CD4-positive, alpha-beta T cell treated with Interleukin-15 for 1 hour (primary cell): ENCODE measurements at places on chromosomes 1 and 21.

DNA sequence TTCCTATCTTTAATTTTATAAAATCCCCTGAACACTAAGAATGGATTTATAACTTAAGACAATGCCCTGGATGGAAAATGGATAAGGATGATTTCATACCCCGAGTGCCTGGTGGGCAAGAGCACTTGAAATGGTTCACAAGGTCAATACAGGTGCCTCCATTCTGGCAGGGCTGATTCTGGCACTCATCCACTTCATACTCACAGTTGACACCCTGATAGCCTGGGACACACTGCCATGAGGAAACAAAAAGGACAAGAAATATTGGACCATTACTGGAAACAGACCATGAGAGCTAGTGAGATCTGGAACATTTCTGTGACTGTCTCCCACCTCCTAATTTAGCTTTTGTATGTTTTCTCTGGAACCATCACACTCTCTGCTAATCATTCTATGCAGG lies 39.1 kb upstream of the ADAM30 start:
- no peak for DNase-seq

DNA sequence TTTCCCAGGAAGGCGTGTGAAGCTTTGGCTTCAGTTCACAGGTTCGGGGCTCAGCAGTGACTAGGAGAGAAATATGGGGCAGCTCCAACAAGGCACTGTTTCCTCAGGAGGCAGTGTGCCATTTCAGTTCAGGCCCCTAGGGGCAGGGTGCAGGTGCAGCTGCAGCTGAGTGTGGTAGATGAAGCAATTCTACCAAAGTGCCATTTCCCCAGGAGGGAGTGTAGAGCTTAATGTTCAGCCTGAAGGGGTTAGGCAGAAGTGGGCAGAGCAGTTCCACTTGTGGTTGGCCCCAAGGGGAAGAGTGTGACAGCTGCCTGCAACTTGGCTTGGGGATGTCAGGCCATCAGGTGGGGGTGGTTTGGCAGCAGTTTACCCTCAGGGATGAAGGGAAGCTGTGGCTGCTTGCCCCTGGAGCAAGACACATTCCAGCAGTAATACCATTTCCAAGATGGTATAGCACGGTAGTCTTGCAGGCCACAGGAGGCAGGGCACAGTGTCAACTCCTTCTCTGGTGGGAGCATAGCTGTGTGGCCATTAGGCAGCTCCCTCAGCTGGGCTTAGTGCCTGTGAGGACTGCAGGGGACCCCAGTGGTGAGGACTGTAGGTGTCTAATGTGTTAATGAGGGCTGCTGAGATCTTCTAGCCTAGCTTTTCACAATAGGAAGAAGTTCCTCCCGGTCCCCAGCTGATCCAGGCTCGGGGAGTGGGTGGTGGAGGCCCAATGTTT lies 34.7 kb downstream of the RGSL1 start:
- peak; percentile 21 for DNase-seq

DNA sequence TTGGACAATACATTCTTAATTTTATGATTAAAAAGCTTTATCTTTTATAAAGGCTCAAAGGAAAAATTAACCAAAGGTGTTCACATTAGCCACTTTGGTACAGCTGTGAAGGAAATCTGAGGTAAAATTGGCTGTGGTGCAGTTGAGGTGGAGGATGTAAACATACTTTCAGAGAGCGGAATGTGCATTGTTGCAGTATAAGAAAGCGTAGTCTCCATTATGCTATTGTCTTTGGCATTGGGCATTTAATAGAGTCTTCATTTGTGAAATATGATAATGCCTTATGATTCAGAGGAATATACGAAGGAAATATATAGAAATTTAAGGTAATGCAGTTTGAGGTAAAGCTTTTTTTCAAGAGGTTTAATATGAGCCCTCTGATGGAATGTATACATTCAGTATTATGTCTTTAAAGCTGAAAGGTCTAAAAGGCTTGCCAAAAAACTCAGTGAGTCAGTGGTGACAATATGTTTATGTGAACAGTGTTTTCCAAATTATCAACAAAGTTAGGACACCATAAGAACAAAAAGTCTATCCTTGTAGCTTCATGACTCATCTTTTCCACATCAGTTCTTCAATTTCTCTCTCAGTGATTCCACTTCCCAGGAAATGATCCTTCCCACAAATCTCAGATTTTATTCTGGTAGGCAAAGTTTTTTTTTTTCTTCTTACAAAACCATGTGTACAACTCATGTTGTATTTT lies 26.9 kb upstream of the DDR2 start:
- no peak for DNase-seq

DNA sequence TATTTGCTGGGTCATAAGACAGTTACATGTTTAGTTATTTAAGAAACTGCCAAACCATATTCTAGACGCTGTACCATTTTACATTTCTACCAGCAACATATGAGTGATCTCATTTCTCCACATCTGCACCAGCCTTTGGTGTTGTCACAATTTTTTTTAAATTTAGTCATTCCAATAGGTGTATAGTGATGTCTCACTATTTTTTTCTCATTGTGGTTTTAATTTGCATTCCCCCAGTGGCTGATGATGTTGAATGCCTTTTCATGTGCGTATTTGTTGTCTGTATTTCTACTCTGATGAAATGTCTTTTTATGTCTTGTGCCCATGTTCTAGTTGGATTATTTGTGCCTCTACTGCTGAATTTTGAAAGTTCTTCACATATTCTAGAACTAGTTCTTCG lies 38.4 kb downstream of the NFASC start:
- DNase-seq, result no peak

- DNase-seq, result no peak
These were observed 27.3 kb upstream of the EPHA2 start for GRCh38 chr1:16183179-16183578.

DNA sequence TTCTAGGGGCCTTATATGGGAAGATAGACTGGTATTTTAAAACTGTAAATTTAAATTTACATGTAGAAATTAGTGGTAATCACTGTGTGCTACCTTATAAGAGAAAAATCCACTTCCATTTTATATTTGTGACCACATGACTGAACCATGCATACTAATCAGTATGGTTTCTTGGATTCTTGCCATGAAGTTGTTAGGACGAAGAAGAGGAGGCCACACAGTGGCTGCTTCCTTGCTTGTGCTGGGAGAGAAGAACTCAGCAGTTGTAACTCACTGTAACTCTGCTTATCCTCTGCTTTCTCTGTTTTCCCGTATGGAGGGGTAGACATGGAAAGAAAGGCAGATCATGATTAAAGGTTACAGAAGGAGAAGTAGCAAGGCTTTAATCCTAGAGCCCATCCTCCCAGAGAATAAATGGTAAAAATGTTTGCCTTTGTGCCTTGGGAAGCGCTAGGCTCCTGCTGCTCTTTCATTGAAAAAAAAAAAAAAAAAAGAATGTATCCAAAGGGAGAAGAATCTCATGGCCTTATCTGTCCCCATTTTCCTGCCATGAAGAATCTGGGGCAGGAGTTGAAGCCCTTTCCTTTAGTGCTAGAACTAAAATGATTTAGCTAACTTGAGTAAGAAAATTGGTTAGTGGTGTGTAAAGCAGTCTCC lies 32.4 kb downstream of the KCTD3 start:
- no peak for DNase-seq

- peak; percentile 14 for DNase-seq
These were observed 15.6 kb upstream of the C1orf174 start for GRCh38 chr1:3915551-3916121.

- DNase-seq, result no peak
These were observed at the start of gene PDPN for GRCh38 chr1:13583595-13583965. TSS of gene PDPN (plus strand) at chr1:13583832. CDS start at chr1:13584034, 202 bp downstream.

GRCh38 chr1:90386899-90387720 lies 330.0 kb downstream of the BARHL2 start:
- no peak for DNase-seq

DNA sequence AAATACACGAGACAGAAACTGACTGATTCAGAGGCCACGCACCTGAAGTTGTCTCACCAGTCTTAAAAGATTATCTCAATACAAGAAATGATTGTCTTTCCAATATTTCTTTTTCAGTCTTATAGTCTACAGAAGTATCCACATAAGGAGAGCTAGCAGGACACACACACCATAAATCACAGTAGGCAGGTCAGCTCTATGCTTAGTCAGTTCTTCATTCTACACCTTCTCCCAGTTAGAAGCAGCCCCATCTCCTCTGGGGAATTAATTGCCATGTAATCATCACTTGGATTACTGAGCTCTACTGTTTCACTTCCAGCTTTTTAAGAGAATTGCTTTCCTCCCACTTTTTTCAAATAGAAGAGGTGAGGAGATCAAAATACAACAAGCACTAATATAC lies 59.6 kb downstream of the SMYD3 start:
- no peak for DNase-seq

- DNase-seq, result no peak
These were observed 1.9 kb upstream of the TUT4 start for GRCh38 chr1:52554756-52555155.

- no peak for DNase-seq
These were observed 92.5 kb upstream of the VAMP3 start for GRCh38 chr1:7678491-7679158.

GRCh38 chr1:102961549-102961948 lies 146.8 kb downstream of the COL11A1 start:
- no peak for DNase-seq

- no peak for DNase-seq
These were observed 433.2 kb downstream of the USP25 start for GRCh38 chr21:16162953-16163352.

DNA sequence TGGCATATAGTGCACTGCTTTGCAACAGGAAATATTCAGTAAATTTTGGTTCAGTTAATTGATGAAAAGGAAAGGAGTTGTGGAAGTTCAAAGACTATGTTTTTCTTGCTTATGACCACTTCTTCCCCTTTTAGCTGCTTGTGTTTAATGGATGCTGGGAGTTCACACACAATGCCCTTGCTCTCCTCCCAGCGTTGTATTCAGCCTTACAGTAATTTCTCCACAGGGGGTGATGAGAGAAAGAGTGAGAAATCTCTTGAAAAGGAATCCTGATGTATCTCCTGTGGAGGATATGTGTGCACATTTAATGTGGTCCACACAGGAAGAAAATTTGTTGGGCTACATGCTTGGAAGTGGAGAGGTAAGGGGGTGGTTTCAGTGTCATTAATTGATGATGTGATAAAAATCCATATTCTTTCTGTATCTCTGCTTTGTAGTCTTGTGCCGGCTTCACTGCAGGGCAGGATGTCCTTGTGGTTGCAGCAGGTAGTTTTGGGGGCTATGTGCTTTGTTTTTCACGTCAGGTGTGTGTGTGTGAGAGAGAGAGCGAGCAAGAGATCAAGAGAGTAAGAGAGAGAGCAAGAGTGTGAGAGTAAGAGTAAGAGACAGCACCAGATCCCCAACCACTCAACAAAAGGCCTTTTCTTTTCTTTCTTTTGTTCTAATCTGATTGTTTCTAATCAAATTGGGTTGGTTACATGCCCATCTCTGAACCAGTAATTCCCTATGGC lies 204.4 kb downstream of the RWDD3 start:
- no peak for DNase-seq

GRCh38 chr1:189084811-189085210 lies 1392.9 kb downstream of the BRINP3 start:
- no peak for DNase-seq

DNA sequence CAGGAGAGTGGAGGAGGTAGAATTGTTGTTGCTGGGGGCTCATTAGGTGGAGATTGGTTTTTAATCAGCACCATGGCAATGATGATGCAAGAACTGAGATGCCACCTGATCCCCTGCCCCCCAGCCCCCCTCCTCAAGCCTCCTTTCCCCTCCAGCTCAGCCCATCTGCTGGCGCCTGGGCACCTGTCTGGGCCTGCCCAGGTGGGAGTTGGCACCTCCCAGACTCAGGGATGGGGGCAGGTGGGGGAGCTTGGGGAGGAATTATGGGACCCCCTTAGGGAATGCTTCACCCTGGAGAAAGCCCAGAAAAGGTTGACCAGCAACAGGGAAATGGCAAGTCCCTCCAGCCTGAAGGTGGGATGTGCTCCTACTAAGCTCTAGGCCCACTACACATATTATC lies 1.5 kb upstream of the NHLH1 start:
- DNase-seq, result no peak

- no peak for DNase-seq
These were observed 237.0 kb downstream of the MRPL39 start for GRCh38 chr21:25370311-25370744.
